Stimulated activated CD8-positive, alpha-beta memory T cell treated with anti-CD3 and anti-CD28 coated beads, Interleukin-4, amount 100 ng/mL, for 1 hour (primary cell): ENCODE measurements at places on chromosomes 2 and 18.

DNA sequence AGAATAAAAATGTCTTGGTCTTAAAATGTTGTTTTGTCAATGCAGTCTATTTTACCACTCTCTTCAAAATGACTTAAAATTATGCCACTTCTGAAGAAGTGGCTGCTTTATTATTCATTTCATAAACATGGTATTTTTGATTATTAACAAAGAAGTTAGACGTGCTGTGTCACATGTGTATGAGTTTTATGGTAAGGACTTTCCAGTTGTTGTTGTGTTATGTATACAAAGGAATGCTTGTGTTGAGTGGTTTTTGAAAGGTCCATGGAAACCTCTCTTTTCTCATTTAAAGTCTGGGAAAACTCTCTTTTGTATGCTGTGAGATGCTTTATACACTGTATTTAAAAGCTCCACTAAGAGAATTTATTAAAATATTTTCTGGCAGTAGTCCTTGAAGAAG, 116.2 kb downstream of the MTCL1 start:
- DNase-seq = no peak

DNA sequence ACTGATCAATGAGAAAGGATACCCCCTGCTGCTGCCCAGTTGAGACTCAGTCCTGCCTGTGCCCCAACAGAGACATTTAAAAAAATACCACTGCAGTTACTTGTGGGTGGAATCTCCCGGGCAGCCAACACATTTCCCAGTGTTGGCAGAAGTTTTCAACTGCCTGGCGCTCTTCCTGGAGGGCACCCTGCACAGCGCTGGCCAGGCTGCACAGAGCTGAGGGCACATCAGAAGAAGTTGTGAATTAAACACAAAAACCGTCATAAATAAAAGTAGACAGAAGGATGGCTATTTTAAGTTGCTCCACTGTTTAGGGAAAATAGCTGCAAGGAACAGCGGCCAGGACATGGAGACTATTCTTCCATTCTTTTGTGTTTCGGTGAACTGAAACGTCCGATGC, 110.2 kb upstream of the THOC1 start:
- DNase-seq = no peak

GRCh38 chr2:185221-185620, 78.6 kb downstream of the SH3YL1 start:
- DNase-seq = no peak

GRCh38 chr18:3912705-3913104, 462.7 kb downstream of the TGIF1 start:
- DNase-seq = no peak

DNA sequence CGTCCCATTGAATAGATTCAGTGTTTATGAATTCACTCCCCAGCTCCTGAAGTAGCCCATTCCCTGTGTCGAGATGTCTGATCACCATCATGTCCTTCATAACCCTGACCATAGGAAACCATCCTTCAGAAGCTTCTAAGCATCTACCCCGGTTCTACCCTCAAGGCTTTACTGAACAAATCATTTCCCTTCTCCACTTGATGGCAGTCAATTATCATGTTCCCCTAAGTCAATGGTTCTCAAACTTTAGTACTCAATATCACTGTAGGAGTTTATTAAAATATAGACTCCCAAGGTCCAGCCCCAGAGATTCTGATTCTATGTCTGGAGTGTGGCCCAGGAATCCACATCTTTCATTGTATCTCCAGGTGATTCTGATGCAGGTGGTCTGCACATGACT, 228.4 kb upstream of the SP5 start:
- DNase-seq = no peak

DNA sequence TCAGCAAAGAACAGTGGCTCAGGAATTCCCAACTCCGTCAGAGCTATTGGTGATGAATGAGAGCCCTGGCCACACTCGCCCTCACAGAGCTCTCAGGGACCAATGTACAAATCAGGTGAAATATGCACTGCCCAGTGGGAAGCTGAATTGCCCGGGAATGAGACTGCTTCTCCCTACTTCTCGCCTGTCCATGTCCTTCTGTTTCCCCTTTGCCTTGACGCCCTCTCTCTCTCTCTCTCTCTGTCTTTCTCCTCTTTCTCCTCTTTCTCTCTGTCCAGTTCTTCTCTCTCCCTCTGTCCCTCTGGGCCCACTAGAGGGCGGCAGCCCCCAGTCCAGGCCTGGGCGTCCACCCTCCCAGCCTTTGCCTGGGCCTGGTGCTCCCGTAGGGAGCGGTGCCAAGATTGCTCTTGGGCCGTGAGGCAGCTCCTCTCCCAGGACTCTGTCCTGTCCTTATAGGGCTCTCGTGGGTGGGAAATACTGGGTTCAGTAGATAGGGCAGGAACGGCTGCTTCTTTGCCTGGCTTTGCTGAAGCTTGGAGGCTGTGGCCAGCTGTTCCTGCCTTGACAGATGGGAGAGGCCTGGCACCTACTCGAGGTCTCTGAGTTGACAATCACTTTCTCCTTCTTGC, 28.4 kb upstream of the PUM2 start:
- DNase-seq = no peak
